ENCODE measurements at places on chromosomes 13 and 19.
A peak's percentile ranks its signal among the peaks of the same experiment; 100 is the strongest.

- no peak for DNase-seq
Measured at GRCh38 chr13:23561261-23561660, 9.0 kb upstream of the TNFRSF19 start.

GRCh38 chr19:30682999-30683536 lies 310.9 kb downstream of the ZNF536 start:
- DNase-seq, result peak; percentile 57

- DNase-seq, result no peak
Measured at GRCh38 chr13:98348466-98349200, 171.6 kb upstream of the RNF113B start.

DNA sequence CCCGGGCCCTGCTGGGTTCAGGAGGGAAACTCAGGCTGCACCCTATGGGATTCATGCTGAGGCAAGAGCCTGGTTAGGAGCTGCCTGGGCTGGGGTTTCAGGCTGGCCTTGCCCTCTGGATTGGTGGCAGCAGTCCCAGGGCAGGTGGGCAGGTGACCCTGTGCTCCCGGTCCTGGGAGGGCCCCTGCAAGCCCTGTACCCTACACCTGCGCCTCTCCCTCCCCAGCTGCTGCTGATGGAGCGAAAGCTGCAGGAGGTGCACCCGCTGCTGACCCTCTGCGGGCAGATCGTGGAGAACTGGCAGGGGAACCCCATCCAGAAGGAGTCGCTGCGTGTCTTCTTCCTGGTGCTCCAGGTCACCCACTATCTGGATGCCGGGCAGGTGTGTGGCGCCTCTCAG lies 20.4 kb downstream of the MAU2 start:
- DNase-seq, result no peak

GRCh38 chr19:41637484-41637883 lies 10.6 kb upstream of the CEACAM4 start:
- no peak for DNase-seq

GRCh38 chr13:112204346-112205327 lies 137.7 kb downstream of the SOX1 start:
- DNase-seq, result no peak

GRCh38 chr13:42305503-42305902 lies 33.6 kb downstream of the AKAP11 start:
- no peak for DNase-seq

GRCh38 chr13:45773944-45774343 lies 71.8 kb downstream of the CBY2 start:
- DNase-seq, result no peak

- no peak for DNase-seq
Measured at GRCh38 chr13:94327318-94327717, 152.2 kb downstream of the DCT start.

GRCh38 chr19:55836340-55836739 lies at the start of gene NLRP4:
TSS of gene NLRP4 (plus strand) at chr19:55836540. CDS start at chr19:55852081, 15,541 bp downstream.
- DNase-seq, result no peak

GRCh38 chr13:110307767-110308655 lies 927 bp downstream of the COL4A2 start:
- no peak for DNase-seq

DNA sequence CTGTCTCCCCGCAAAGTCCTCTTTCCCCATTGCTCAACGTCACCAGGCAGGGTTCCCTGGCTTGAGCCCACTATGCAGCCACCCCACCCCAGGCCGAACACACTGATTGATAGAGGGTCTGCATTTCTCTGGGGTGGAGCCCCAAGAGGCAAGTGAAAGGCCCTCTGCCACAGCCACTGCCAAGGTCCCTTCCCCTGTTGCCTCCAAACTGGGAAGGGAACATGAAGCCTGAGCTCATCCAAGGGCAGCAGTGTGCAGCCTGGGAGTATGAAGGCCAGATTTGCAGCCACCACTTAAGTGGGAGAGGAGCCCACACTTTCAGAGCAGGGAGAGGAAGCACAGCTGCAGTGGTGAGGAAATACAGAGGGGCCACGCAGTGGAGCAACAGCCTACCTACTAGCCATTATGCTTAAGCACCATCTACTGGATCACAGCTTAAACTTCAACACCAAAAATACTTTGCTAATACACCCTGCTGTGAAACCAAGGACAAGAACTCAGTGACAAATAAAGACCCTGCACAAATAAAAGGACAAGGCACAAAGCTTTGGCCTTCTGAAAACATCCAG lies 48.6 kb downstream of the UBL3 start:
- DNase-seq, result no peak

Data from substantia nigra (tissue), 51 donors.